Neural progenitor cell (in vitro differentiated cells): ENCODE measurements at places on chromosomes 13 and 19.

GRCh38 chr13:102589301-102589822 is 7.4 kb upstream of the TPP2 start:
- DNase-seq, result no peak

DNA sequence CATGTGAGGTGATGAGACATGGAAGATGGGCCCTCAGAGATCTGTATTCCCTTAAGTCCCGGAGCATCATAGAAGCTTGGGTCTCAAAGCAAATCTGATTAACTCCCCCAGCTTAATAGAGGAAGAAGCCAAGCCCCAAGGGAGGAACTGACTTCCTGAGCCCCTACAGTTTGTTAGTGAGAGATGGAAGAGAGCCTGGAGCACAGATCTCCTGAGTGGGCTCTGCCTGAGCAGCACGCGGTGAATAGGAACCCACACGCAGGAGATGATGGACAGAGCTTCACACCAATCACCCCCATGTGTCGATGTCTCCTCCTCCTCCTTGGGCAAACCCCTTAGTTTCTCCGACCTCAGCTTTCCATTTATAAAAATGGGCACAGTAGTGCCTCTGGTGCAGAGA is 50.1 kb upstream of the ATP12A start:
- DNase-seq, result no peak

DNA sequence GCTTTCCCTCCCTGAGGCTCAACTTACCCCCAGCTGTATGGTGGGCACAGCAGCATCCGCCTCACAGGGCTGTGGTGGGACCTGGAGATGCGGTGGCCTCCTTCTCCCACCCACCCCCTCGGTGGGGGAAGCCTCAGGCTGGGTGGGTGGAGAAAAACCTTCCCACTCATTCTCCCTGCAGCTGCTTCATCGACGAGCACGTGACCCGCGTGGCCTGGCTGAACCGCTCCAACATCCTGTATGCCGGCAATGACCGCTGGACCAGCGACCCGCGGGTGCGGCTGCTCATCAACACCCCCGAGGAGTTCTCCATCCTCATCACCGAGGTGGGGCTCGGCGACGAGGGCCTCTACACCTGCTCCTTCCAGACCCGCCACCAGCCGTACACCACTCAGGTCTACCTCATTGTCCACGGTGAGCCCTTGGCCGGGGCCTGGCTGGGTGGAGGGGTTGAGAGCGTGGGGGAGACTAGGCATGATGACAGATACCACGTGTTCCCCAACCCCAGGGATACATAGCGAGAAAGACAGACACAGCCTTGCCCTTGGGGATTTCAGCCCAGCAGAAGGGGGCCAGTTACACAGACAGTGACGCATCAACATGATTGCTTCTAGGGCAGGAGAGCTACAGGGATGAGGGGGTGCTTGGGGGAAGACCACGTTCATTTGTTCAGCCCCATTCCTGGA is 12.2 kb downstream of the IGLON5 start:
- no peak for DNase-seq

DNA sequence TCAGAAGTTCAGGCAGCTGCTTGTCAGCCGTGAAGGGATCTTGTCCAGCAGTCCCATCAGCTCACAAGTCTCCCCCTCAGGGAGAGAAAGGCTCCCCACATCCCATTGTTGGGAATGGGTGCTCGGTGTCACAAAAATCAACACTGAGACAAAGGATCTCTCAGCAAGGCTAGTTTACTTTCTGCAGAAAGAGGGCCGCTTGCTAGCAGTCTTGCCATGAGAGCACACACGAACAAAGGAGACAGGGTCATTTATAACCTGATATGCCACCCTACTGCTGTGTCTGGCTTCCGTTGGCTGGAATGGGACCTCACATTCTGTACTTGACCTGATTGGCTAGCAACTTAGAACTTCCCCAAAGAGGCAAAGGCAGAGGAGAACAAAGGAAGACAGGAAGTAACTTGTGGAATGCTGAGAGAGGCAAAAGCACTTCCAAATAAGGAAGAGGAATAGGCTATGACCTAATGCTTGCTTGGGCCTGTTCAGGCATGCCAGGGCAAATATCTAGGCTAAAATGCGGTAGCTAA is 8.7 kb upstream of the IGFL3 start:
- peak; percentile 83 for DNase-seq

DNA sequence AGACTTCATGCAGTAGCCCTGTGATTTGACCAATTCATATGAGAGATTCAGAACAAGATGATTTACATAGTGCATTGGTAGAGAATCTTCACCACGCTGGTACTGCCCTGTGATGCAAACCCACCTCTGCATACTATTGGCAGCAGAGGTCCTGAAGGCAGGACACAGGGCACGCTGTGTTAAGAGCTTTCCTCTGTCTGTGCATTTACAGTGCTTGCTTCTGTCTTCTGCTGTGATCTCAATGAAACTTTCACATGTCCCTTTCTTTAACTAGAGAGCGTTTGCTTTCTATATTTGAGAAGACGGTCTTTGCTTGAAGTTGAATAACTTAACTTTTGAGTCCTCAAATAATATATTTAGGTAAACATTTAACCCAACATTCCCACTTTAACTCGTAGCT is 219.0 kb upstream of the SPRY2 start:
- no peak for DNase-seq

DNA sequence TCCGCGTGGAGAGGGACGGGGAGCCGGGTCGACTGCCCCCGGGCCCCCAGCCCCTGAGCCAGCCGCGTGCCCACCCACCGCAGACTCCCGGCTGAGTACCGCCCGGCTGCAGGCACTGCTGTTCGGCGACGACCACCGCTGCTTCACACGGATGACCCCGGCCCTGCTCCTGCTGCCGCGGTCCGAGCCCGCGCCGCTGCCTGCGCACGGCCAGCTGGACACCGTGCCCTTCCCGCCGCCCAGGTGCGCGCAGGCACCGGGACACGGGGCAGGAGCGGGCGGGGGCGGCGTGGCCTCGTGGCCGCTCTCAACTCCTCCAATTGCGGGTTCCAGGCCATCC is 1.6 kb downstream of the AMH start:
- DNase-seq, result no peak

DNA sequence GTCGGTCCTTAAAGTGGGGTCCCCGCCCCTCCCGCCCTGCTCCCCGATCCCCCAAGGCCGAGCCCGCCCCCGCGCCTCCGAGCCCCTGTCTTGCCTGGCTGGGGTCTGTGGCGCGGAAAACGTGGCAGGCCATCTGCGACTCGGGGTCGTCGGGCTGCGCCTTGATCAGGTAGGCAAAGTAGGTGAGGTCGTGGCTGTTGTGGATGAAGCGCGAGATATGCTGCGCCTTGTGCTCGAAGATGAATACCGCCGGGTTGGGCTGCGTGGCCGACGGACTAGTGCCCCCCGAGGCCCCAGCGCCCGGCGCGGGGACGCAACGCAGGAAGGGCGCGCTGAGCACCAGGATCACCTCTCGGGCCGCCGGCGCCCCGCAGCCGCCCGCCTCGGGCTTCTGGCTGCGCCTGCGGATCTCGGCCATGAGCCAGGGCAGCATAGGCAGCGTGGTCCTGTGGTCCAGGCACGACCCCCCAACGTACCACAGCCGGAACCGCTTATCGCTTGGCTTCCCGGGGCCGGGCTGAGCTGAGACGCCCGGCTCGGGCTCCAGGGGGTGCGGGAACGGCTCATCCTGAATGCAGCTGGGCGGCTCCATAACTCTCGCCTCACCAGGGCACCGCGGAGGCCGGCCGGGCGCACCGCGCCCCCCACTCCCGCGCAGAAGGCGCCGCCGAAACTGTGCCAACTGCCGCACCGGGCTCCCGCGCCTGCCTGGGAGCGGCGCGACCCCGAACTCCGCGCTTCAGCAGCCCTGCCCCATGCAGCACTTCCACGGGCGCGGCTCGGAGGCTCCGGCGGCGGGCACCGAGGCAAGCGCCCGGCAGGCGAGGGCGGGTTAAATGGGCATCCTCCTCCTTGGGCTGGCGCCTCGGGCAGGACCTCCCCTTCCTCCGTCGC is 546 bp downstream of the TBC1D4 start:
- peak; percentile 65 for DNase-seq

DNA sequence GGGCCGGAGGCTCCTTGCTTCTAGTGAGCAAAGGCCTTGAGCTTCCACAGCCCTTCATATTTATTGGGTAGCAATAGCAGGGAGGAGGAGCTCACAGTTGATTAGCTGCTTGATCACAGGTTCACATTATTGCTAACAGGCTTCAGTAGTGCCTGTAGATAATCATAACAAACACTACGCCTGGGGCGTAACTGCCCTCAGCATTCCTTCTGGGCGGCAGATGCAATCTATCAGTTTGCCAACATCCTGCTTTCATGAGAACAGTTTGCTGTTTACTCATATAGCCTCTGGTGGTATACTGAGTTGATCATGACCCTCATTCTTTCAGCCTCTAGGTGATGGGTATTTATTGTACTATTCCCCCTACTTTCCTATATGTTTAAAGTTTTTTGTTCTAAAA is 149.4 kb downstream of the B3GLCT start:
- DNase-seq, result no peak

- DNase-seq, result peak; percentile 81
Measured at GRCh38 chr13:90867336-90867683, 480.2 kb upstream of the MIR17HG start.

DNA sequence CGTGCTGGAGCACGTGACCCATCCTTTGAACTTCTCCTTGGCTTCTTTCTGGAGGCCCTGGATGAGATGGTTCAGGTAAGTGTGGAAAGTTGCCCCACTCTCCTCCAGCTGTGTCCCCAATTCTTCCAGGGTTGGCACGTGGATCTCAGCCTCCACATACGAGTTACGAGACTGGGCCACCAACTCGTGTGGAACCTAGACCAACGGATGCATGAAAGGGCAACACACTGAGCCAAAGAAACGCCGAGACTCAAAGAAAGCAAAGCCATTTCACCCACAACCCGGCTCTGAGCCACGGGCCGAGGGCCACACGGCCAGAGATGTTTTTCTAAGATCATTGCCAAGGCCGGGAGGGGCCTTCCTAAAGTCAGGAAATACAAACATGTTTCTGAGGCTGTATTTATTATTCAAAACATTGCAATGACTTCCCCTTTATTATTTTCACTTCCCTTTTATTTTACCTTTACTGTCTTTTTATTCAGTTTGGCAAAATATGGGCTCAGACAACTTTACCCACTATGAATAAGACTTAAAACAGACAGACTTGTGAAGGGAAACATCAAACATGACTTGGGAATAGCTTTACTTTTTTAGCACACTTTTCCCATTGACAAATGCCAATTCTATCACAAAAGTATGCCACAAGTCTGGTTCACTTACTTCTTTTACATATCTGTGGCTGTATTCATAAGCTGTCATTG is 94.6 kb downstream of the KL start:
- DNase-seq, result no peak

GRCh38 chr19:57057036-57057686 is 62.6 kb upstream of the USP29 start:
- DNase-seq, result no peak

GRCh38 chr13:108267347-108267746 is 2.2 kb upstream of the TNFSF13B start:
- no peak for DNase-seq

DNA sequence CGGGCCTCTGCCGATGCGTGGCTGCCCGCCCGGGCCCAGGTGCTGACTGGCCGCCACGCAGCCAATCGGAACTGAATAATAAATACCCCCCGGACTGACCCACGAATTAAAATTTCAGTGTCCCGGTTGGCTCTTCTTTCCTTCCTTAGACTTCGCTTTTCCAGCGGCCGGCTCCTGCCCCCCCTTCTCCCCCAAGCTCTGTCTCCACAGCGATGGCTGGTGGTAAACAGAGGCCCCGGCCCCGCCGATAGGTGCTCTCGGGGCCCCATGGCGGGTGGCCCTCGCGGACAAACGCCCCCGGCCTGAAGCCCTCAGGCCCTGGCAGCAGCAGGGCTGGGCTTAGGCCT is 2.6 kb downstream of the ZBTB7A start:
- DNase-seq, result no peak

GRCh38 chr13:24050292-24050711 is 110.2 kb upstream of the SPATA13 start:
- no peak for DNase-seq

DNA sequence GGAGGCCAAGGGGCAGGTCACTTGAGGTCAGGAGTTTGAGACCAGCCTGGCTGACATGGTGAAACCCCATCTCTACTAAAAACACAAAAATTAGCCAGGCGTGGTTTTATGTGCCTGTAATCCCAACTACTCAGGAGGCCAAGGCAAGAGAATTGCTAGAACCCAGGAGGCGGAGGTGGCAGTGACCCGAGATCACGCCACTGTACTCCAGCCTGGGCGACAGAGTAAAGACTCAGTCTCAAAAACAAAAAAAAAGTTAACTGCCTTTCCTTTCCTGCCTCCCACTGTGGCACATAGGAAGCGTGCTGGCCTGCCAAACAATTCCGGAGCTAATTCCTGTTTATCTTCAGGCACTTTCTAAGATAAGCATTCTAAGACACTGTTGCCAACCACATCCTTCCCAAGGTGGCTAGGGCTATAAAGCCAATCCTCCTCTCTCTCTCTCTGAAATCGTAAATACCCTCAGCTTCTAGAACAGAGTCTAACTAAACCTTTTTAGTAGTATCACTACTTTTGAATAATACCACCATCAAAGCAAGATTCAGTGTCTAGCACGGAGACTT is 21.6 kb downstream of the SLC25A30 start:
- no peak for DNase-seq

- no peak for DNase-seq
Measured at GRCh38 chr13:46593398-46593797, 40.4 kb downstream of the LRCH1 start.

DNA sequence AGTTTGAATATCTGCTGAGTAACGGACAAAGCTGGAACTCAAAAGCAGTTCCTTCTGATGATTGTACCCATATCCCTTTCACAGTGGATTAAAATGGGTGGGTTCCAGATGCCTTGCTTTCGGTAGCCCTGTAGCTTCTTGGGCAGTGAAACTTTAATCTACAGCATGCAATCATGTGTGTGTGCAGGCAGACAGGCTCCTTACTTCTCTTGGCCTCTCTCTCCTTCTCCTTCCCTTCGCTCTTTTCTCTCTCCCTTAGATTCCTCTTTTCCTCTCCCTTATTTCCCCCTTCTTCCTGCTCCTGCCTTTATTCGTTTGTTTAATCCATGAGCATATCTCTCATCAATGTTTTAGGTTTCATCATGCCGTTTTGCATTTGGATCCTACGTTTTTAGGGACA is 8.1 kb downstream of the DGKH start:
- no peak for DNase-seq

DNA sequence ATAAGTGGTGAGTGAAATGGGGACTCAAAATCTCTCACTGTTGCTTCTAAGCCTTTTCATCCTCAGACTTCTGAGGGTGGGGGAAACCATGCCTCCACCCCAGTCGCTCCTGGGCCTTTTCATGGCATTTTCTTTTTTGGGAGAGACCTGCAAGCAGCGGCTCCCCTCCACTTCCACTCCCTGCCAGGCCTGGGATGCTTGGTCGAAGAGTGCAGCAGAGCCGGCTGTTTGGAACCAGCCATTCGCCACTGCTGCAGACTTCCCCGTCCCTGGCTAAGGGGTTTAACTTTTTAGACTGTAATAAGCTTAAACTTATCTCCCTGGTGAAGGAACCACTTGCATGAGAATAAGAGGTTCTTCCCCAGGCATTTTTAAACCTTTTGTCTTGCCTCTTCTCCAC is 617.2 kb downstream of the PCDH9 start:
- peak; percentile 28 for DNase-seq

GRCh38 chr13:73879346-73880015 is 254.7 kb downstream of the KLF12 start:
- no peak for DNase-seq

DNA sequence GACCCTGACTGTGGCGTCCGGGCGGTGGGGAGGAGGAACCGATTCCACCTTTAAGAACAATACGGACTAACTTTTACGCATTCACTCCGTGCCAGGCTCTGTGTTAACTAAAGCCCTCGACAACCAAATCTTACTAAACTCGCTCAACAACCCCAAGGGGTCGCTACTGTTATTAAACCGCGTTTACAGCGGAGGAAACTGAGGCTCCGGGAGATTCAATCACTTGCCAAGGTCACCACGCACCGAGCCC is 1.2 kb downstream of the SAMD1 start:
- DNase-seq, result peak; percentile 59

GRCh38 chr19:6059396-6059947 is 50.8 kb downstream of the RFX2 start:
- no peak for DNase-seq
